ENCODE measurements at places on chromosomes 4 and X. TPM values are rescaled to one million over a fixed set of nuclear protein-coding genes. Genes with fewer than 3 reads are reported as not detected.

- H3K27ac ChIP-seq, result peak overlapping the region; percentile 60
- no peaks in the 10 kb centered on the region for H3K27me3 ChIP-seq
- H3K4me3 ChIP-seq, result peak overlapping the region; percentile 21
- no peak for DNase-seq
- no peaks in the 10 kb centered on the region for H3K4me1 ChIP-seq
- no peaks in the 10 kb centered on the region for H3K36me3 ChIP-seq
Observed at GRCh38 chrX:131816551-131817136, 206.5 kb upstream of the STK26 start.

DNA sequence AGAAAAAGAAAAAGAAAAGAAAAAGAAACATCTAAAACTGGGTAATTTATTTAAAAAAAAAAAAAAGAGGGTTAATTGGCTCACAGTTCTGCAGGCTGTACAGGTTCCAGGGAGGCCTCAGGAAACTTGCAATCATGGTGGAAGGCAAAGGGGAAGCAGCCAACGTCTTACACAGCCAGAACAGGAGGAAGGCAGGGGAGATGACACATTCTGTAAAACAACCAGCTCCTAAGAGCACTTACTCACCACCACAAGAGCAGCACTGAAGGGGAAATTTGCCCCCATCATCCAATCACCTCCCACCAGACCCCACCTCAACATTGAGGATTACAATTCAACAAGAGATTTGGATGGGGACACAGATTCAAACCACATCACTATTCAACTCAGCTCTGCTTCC, 36.8 kb upstream of the TMEM184C start:
- H3K4me3 ChIP-seq, result no peak overlapping the region
- no peak overlapping the region for H3K27ac ChIP-seq
- DNase-seq, result no peak
- no peaks in the 10 kb centered on the region for H3K36me3 ChIP-seq

DNA sequence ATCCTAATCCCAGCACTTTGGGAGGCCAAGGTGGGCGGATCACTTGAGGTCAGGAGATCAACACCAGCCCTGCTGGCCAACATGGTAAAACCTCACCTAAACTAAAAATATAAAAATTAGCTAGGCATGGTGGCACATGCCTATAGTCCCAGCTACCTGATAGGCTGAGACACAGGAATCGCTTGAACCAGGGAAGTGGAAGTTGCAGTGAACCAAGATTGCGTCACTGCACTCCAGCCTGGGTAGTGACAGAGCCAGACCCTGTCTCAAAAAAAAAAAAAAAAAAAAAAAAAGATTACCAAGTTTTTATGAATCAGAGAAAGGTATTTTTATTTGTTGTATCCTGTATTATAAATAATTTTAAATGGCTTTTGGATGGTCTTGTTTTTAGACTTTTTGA, 15.1 kb downstream of the TRAPPC11 start:
- H3K4me3 ChIP-seq, result no peak overlapping the region
- no peak for DNase-seq
- H3K27ac ChIP-seq, result no peak overlapping the region
- H3K36me3 ChIP-seq, result peaks cover 86% of the 10 kb centered on the region
- H3K4me1 ChIP-seq, result no peaks in the 10 kb centered on the region

DNA sequence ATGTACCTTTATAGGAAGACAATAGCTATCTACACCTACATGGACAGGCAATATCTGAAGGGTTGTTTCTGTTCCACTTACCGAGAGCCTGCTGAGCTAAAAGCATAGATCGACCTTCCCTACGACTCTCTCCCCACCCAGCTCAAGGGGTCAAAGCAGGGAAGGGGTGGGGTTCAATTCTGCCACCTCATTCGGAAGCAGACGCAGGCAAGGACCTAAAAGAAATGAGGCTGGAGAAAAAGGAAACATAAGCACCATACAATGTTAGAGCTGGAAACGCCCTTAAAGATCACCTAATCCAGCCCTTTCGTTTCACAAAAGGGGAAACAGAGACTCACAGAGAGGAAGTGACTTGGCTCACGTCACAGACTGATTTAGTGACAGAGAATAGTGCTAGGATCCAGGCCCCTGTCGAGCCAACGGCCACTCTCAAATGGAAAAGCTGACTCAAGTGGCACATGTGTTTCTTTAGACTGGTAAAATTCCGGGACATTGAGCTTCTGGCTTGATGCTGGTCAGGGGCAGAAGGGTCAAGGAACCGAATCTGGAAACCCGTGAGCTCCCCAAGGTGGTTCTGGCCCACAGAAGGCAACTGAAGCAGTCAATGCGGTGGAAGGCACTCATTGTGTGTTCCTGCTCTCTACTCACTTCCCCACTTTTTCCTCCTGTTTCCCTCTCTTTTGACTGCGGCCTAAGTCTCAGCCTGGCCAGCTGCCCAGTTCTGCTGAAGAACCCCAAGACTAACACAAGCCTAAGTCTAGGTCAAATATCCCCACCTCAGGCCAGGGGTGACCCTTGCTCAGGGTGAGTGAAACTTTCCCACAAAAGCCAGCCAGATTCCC, 7.5 kb downstream of the SEPTIN6 start:
- H3K27me3 ChIP-seq, result no peaks in the 10 kb centered on the region
- H3K27ac ChIP-seq, result peak overlapping the region; percentile 86
- no peak overlapping the region for H3K4me3 ChIP-seq
- H3K36me3 ChIP-seq, result no peaks in the 10 kb centered on the region
- H3K4me1 ChIP-seq, result peaks cover 35% of the 10 kb centered on the region
- DNase-seq, result no peak

GRCh38 chr4:28386776-28387175, 1526.1 kb downstream of the STIM2 start:
- no peaks in the 10 kb centered on the region for H3K27me3 ChIP-seq
- H3K27ac ChIP-seq, result no peak overlapping the region
- H3K36me3 ChIP-seq, result no peaks in the 10 kb centered on the region
- H3K4me1 ChIP-seq, result no peaks in the 10 kb centered on the region
- no peak overlapping the region for H3K4me3 ChIP-seq
- no peak for DNase-seq

- no peak overlapping the region for H3K4me3 ChIP-seq
- no peak overlapping the region for H3K27ac ChIP-seq
- no peak for DNase-seq
- no peaks in the 10 kb centered on the region for H3K27me3 ChIP-seq
- no peaks in the 10 kb centered on the region for H3K4me1 ChIP-seq
Observed at GRCh38 chr4:145719752-145720624, 40.0 kb downstream of the C4orf51 start.

- H3K4me1 ChIP-seq, result peaks cover 21% of the 10 kb centered on the region
- peaks cover 3% of the 10 kb centered on the region for H3K36me3 ChIP-seq
- no peak for DNase-seq
Observed at GRCh38 chr4:88618782-88619485, 26.7 kb downstream of the HERC3 start.

GRCh38 chrX:115898382-115899001, 272.1 kb upstream of the AGTR2 start:
- DNase-seq, result peak; percentile 66
- H3K27me3 ChIP-seq, result no peaks in the 10 kb centered on the region
- H3K36me3 ChIP-seq, result no peaks in the 10 kb centered on the region
- no peak overlapping the region for H3K27ac ChIP-seq
- H3K4me3 ChIP-seq, result no peak overlapping the region

DNA sequence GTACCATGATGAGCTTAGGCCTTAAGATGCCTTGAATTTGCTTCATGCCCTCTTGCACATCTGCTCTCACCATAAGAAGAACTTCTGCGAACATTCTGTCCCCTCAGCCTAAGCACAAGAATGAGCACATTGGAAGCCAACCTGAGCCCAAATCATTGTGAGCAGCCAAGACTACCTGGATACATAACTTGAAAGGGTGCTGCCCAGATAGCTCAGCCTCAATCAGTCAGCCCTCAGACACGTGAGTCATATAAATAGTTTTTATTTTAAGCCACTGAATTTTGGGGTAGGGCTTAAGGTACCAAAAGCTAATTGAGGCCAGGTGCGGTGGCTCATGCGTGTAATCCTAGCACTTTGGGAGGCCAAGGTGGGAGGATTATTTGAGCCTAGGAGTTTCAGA, 27.5 kb upstream of the BBS12 start:
- H3K4me3 ChIP-seq, result no peak overlapping the region
- H3K36me3 ChIP-seq, result no peaks in the 10 kb centered on the region
- no peak overlapping the region for H3K27ac ChIP-seq
- DNase-seq, result no peak

- H3K4me1 ChIP-seq, result no peaks in the 10 kb centered on the region
- H3K27ac ChIP-seq, result no peak overlapping the region
- no peaks in the 10 kb centered on the region for H3K36me3 ChIP-seq
- DNase-seq, result no peak
- H3K27me3 ChIP-seq, result no peaks in the 10 kb centered on the region
- H3K4me3 ChIP-seq, result no peak overlapping the region
Observed at GRCh38 chr4:123562994-123563750, 166.6 kb downstream of the SPRY1 start.

GRCh38 chr4:180827232-180828009, 1415.8 kb upstream of the TENM3 start:
- no peak for DNase-seq
- peak overlapping the region; percentile 16 for H3K4me3 ChIP-seq
- H3K27me3 ChIP-seq, result no peaks in the 10 kb centered on the region
- H3K4me1 ChIP-seq, result no peaks in the 10 kb centered on the region
- H3K36me3 ChIP-seq, result no peaks in the 10 kb centered on the region
- no peak overlapping the region for H3K27ac ChIP-seq

DNA sequence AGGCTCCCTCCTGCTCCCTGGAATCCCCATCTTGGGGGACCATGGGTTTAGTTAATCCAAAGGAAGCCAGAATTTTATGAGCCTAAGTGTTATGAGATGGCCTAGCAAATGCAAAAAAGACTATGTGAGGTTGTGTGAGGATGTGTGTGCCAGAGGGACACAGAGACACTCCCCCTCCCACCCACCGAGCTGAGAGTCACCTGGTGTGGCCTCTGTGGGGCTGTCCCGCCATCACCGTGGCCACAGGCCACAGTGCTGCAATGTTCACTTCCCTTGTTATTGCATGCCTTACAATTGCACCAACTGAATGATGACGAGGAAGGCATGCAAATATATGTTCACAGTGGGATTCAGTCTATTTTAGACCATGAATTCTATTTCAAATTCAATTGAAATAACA, 601 bp upstream of the FGFBP2 start:
- no peak overlapping the region for H3K4me3 ChIP-seq
- no peaks in the 10 kb centered on the region for H3K27me3 ChIP-seq
- no peak overlapping the region for H3K27ac ChIP-seq
- H3K36me3 ChIP-seq, result no peaks in the 10 kb centered on the region

GRCh38 chr4:4693258-4693657, 151.4 kb upstream of the STX18 start:
- DNase-seq, result no peak
- no peaks in the 10 kb centered on the region for H3K27me3 ChIP-seq
- H3K4me3 ChIP-seq, result no peak overlapping the region

Gene SCOC
- polyA plus RNA-seq, result 83.1 TPM

Gene PHKA1
- polyA plus RNA-seq, result 3.9 TPM
